ENCODE measurements at places on chromosomes 12 and 14. TPM values are rescaled to one million over a fixed set of nuclear protein-coding genes. Genes with fewer than 3 reads are reported as not detected.

GRCh38 chr14:63249092-63249491 lies 44.8 kb downstream of the RHOJ start:
- no peak for DNase-seq

GRCh38 chr12:51871126-51871525 lies 16.8 kb upstream of the ANKRD33 start:
- DNase-seq, result no peak

DNA sequence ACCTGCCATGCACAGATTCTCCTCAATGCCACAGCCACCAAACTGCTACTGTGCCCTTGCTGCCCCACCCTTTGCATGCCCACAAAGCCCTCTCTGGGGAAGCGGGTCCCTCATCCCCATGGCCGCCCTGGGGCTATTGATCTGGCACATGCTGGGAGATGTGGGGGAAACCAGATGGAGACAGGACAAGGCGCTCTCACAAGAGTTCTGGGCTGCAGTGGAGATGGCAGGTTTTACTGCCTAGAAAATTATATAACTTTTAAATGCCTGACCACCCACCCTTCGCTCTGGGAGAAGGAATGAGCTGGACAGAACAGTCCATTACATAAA lies 10.6 kb upstream of the PIP4K2C start:
- no peak for DNase-seq

DNA sequence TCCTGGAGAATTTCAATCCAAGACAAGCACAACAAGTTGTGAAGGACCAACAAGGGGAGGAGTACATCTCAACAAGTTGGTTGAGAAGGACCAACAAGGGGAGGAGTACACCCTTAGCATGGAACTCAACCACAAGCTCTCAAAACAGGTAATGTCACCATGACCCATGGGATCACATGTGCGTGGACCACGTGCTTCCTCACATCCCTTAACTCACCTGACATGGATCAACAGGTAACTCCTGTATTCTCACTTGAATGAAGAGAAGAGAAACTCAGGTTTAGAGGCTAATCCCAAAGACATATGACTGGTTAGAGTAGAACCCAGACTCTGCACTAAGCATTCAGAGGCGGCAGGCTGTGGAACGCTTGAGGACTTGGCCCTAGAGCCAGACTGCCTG lies 6.2 kb downstream of the CRACR2A start:
- no peak for DNase-seq

DNA sequence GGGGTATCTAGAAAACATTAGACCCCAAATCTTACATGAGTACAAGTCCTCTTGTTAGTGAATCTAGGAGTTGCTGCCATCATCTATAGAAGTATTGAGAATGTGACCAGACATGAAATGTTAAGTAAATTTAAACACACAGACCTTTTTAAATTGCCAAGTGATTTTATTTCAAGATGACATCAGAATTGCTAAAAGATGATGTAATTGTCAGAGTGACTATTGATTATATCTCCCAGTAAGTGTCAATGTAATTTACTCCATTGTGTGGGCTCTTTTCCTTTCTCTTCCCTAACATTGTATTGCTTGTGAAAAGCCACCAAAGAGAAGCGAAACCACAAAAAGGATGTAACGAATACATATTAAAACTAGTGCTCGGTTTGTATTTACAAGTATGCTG lies 16.8 kb downstream of the ADAM21 start:
- DNase-seq, result no peak

GRCh38 chr14:103448097-103448496 lies 62.9 kb downstream of the MARK3 start:
- DNase-seq, result no peak

DNA sequence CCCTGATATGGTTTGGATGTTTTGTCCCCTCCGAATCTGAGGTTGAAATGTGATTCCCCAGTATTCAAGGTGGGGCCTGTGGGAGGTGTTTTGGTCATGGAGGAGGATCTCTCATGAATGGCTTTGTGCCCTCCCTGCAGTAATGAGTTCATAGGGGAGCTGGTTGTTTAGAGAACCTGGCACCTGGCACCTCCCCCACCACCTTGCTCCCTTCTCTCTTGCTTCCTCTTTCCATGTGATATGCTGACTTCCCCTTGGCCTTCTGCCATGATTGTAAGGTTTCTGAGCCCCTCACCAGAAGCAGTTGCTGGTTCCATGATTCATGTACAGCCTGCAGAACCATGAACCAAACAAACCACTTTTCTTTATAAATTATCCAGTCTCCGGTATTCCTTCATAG lies 32.6 kb downstream of the CD163L1 start:
- DNase-seq, result no peak

DNA sequence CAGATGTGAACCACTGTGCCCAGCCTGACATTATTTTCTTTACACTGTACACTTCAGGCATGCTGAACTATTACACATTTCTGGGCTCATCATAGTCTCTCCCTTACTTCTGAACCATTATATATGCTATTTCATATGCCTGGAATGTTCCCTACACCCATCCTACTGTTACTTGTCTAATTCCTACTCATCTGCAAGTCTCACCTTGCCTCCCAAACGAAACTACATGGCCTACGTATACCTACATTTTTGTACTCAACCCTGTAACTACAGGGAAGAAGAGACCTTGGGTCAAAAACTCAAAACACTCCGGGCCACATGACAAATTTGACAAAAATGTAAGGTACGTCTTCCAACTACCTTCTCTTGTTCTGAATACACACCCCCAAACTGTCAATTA lies 9.5 kb upstream of the EEA1 start:
- DNase-seq, result no peak

GRCh38 chr14:82224610-82225009 lies 691.0 kb upstream of the SEL1L start:
- no peak for DNase-seq

DNA sequence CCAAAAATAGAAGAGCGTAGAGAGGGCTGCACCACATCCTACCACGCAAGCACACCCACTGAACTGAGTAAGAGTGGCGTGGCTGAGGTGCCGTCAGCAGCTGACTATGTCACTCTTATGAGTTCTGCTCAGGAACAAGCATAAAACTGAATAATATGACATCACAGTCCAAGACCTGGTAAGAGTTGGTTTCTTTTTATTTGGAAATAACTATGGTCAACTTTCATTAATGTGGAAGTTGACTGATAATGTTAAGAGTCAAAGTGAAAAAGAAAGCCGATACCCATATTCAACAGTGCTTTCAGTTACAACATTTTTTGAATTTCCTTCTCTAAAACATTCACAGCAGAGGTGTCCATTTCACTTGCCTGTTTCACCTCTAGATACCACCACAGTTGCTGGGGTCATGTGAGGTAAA lies 44.6 kb downstream of the GNS start:
- no peak for DNase-seq

DNA sequence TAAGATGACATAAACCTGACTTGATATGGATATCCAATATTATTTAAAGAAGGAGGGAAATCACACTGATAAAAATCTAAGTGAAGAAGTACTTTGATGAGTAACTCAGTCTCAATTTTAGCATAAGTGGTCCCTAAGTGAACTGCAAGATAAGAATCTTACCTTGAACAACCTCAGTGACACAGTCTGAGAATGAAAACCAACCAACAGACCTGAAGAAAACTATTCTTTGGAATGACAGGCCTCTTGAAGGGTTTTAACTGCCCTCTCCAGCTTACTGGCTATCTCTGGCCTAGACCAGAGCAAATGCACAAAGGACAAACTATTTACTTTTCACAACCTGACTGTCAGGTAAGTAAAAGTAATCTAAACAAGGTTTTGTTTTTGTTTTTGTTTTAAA lies 44.7 kb downstream of the CPM start:
- no peak for DNase-seq

- no peak for DNase-seq
These were observed 47.9 kb downstream of the FGD6 start for GRCh38 chr12:95169368-95169767.

DNA sequence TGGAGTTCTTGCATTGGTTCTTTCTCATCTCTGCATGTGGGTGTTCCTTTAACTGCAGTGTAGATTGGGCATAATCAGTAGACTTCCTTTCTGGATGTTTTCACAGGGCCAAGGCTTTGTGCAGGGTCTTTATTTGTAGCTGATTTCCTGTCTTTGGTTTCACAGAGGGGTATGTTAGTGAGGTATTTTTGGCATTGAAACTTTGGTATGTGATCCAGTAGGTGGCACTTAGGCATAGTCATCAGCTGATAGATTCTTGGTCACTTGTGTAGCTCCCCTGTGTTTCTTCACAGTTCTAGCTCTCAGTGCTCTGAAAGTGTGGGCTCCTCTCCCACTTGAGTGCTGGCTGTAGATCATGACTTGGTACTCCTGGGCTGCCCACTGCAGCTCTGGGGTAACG lies 52.7 kb upstream of the LMO3 start:
- no peak for DNase-seq

GRCh38 chr12:107584563-107584962 lies 101.0 kb upstream of the PWP1 start:
- DNase-seq, result no peak

Gene HOXC12
- total RNA-seq, result not detected

Gene CAND1
- total RNA-seq, result 160 TPM

Gene C12orf50
- total RNA-seq, result 0.11 TPM

Gene CARMIL3
- total RNA-seq, result 0.08 TPM

Gene SERPINA10
- total RNA-seq, result not detected

Gene KRT85
- not detected for total RNA-seq

Gene TAS2R8
- not detected for total RNA-seq

Gene FAM161B
- total RNA-seq, result 6.6 TPM

Gene CLEC2A
- total RNA-seq, result not detected

Gene FGF6
- total RNA-seq, result not detected

Data from naive thymus-derived CD4-positive, alpha-beta T cell (primary cell).